Inflammatory macrophage (primary cell): ENCODE measurements at places on chromosomes 7 and 10.

DNA sequence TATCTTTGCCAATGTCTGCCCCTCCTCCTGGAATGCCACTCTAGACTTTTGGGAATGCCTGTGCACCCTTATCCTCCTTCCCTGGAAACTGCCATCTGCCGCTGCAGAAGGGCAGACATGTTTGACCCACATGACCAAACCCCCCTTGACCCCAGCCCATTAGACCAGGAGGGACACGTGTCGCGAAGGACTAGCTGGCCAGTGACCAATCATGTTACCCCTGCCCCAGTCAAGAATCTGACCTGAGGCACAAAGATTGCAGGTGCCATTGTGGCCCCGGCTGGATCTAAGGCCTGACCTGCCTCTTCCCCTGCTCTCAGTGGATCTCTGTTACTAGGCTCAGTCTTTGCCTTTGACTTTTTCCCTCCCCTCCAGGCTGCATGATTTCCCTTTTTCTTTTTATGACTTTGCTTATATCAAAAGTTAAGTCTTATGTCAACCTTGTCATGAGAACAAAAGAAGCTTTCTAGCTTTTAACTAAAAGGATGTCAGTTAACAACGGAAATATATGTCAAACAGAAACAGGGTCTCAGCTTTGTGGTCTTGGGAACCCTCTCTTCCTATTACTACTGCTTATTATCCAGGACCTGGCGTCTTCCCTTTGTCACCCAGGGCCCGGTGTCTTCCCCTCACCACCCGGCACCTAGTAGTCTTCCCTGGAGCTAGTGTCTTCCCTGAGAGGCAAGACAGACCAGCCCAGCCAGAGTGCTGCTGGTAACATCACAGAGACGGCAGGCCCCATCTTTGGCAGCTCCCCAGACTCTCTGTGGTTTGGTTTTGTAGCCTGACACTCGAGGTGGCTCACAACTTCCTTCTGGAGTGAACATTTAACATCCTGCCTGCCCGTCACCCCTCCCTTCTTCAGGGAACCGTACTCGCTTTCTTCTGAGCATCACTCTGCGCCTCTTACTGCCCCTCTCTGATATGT, 24.4 kb upstream of the PPIF start:
- DNase-seq: peak; percentile 68

GRCh38 chr7:156034397-156034796, 222.1 kb upstream of the SHH start:
- peak; percentile 74 for DNase-seq

GRCh38 chr10:36380538-36380937, 738.4 kb upstream of the FZD8 start:
- no peak for DNase-seq

- DNase-seq: peak; percentile 100
Observed at GRCh38 chr10:101353692-101354327, at the start of gene BTRC. TSS of gene BTRC (plus strand) at chr10:101354165. CDS start at chr10:101354181, 16 bp downstream.

- no peak for DNase-seq
Observed at GRCh38 chr10:108852211-108852610, 1071.1 kb downstream of the XPNPEP1 start.

DNA sequence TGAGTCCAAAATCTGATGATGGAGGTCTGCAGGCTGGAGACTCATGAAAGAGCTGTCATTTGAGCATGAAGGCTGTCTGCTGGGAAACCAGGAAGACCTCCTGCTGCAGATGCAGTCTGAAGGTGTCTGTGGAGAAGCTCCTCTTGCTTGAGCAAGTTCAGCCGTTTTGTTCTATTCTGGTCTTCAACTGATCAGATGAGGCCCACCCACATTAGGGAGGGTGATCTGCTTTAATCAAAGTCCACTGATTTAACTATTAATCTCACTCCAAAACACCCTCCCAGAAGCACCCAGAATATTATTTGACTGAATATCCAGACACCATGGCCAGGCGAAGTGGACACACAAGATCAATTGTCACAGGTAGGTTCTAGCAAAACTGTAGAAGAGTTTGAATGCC, 116.5 kb downstream of the GATA3 start:
- no peak for DNase-seq

DNA sequence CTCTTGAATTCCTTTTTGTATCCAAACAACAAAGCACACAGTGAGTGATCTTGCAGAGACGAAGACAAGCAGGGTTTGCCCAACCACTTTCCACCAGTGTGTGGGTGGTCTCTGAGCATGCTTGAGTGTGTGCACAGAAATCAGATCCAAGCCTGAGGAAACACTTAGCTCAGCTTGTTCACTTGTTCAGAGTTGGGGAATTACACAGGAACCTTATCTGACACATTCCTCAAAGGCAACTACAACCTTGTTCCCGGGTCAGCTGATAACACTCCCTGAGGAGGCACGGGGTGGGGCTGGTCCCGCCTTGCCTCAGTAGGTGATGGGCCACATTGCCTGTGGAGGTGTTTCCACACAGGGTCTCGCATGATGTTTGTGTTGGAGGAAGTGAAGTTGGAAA, 216.9 kb downstream of the DYNC1I1 start:
- DNase-seq: no peak

DNA sequence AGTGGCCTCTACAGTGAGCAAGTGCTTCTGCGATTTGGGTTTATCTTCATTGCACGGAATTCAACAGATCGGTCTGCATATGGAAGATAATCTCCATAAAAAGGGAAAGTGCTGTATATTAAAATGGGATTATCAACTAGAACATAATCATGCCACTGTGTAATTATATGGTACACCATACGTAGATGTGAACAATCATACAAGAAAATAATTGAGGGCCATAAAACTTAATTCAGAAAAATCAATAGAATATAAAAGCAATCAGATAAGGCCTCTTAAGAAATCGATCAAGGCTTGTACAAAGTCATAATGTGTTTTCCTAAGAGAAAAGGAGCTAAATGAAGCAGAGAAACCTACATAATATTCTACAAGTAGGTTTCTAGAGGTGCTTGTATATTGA, 157.5 kb upstream of the MGMT start:
- DNase-seq: no peak

- DNase-seq: no peak
Observed at GRCh38 chr7:70923181-70923845, 208.6 kb upstream of the GALNT17 start.

- DNase-seq: no peak
Observed at GRCh38 chr7:151792636-151793035, 84.3 kb downstream of the PRKAG2 start.

- DNase-seq: no peak
Observed at GRCh38 chr7:69742237-69742636, 144.0 kb downstream of the AUTS2 start.

- DNase-seq: no peak
Observed at GRCh38 chr10:132611986-132612385, 74.4 kb downstream of the INPP5A start.

GRCh38 chr7:84009782-84010181, 184.8 kb downstream of the SEMA3A start:
- no peak for DNase-seq

DNA sequence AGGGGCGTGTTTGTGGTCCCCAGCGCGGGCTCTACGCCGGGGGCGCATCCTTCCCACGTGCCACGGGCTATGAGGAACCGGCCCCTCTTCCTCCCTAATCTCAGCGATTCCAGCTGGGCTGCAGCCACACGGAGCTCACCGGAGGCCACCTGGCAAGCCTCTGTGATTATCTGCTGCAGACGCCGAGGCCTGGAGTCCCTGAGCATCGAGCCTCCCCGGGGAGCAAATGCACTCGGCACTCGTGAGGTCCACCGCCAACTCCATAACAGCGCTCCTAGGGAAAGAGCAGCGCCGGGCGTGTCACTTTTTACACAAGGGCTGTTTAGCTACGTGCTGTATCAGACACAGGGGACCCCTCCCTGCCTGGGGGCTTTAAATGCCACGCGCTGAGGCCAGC, 101.2 kb downstream of the DYNC2I1 start:
- no peak for DNase-seq

DNA sequence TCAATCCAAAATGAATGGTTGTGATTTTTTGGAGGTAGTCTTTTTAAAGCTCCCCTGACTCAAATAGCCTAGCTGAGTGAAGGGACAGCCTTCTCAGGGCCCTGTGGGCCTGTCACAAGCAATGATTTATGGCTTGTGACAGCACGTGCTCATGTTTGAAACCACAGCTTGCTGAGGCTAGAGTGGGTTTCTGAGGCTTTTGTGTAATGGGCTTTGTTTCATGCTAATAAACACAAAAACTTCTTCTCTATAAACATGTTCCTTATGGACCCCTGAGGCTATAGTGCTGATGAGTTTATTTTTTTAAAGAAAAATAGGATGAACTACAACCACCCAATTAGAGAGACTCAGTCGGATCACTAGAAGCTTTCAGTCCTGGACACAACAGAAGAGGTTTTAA, 36.1 kb upstream of the BET1 start:
- no peak for DNase-seq

GRCh38 chr7:110356438-110356837, 734.5 kb upstream of the LRRN3 start:
- DNase-seq: no peak

DNA sequence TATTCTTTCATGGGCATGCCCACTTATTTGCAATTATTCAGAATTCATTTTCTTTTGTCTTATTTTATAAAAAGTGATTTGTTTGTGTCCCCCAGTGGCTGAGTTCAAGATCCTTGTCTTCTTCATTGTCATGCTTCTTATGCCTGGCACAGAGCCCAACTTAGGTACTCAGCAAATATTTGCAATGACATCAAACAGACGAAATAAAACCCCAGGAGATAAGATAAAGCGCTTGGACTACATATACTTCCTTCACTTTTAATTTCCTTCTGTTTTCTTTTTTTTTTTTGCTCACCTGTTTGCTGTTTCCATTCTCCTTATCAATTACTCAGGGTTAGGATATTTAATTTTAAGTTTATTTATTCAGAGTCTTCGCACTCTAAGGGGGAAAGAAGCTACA, 225.0 kb downstream of the SDHAF3 start:
- no peak for DNase-seq

GRCh38 chr7:39033885-39034624, 56.3 kb downstream of the POU6F2 start:
- DNase-seq: no peak

DNA sequence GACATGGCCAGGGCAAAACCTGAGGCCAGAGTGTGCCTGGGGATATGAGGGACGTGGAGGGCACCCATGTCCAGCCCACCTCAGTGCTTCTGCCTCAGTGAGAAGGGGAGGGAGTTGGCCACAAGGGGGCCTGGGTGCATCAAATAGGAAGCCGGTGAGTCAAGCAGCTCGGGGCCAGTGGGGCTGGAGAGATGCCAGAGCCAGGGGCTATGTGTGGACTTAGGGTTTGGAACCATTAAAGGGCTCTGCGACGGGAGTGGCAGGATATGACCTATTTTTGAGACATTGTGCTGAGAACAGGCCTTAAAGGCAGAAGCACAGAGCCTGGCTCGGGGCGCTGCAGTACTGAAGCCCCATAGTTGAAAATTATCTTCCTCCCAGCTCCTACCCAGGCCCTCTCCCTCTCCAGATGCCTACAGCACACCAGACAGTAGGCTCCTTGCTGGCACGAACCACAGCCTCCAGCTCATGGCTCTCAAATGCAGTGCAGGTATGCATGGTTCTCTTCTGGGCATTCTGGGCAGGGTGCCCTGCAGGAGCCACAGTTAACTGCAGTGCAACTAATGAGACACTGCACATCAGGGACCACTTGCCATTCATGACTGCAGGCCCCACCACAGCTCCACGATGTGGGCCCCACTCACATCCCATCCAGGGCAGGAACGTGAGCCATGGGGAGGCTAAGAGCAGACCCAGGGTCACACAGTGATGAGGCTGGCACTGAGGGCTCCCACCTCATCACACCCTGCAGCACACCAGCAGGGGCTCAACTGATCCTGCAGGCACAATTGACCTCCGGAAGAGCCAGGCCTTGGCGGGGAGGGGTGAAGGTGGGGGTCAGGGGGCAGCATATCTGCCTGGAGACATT, 7.2 kb upstream of the PGAM2 start:
- peak; percentile 39 for DNase-seq

DNA sequence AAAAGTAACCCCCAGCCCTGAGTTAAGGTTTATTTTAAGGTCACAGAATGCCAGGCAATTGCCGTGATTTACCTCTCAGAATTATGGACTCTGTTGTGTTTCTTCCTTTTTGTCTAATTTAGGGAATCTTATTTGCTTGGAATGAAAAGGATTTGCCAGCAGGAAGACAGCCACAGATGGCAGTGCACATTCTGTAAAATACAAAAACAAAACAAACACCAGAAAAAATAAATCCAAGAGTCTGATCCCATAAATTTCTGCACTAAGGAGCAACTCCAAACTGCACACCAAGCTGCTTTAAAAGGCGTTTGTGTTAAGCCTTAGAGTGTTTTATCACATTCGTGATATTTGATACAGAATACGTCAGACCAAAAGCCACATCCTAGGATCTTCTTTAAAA, 199.0 kb upstream of the C7orf33 start:
- DNase-seq: no peak

GRCh38 chr10:93280699-93281366, 201.3 kb downstream of the MYOF start:
- no peak for DNase-seq

DNA sequence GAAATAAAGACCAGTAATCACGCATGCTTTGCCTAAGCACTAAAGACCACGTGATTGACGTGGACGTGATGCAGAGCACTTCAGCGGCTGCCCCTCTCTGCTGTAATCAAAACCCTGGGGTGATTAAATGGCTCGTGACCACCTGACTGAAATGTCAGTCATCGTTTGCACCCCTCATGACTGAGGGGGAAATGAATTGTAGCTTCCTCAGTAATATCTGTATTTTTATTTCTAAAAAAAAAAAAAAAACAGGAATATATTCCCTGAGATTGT, 148.1 kb upstream of the RSU1 start:
- no peak for DNase-seq

GRCh38 chr7:815284-816216, 16.7 kb upstream of the SUN1 start:
- DNase-seq: no peak

DNA sequence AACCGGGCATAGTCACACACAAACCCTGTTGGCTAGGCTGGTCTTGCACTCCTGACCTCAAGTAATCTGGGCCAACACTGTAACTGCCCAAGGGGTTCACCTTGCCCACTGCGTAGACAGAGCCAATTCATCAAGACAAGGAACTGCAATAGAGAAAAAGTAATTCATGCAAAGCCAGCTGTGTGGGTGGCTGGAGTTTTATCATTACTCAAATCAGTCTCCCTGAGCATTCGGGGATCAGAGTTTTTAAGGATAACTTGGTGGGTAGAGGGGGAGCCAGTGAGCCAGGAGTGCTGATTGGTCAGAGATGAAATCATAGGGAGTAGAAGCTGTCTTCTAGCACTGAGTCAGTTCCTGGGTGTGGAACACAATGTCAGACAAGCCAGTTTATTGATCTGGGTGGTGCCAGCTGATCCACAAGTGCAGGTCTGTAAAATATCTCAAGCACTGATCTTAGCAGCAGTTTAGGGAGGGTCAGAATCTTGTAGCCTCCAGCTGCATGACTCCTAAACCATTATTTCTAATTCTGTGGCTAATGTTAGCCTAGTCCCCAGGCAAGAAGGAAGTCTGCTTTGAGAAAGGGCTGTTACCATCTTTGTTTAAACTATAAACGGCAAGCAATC, 15.6 kb upstream of the FXYD4 start:
- no peak for DNase-seq

DNA sequence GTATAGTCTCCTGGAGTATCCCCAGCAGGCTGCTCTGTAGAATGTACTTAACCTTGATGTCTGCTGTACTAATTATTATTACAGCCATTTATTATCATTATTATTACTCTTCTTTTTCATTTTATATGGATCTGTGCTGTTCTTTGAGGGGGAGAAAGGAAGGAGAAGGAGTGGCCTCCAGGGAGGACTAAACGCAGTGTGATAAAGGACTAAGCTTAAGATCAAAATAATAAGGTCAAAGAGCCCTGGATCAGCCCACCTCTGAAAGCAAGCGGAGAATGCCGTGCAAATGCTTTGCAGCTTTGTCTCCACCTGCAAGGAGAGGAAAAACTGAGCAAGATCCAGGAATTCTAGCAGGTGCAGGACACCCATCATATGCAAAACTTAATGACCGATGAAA, 65.3 kb downstream of the RELN start:
- no peak for DNase-seq
